Activated naive CD8-positive, alpha-beta T cell treated with anti-CD3 and anti-CD28 coated beads, Interleukin-2, amount 10 ng/mL, durations not matched to agents 7 days and 5 days (primary cell): ENCODE measurements at places on chromosomes 6 and 20.

DNA sequence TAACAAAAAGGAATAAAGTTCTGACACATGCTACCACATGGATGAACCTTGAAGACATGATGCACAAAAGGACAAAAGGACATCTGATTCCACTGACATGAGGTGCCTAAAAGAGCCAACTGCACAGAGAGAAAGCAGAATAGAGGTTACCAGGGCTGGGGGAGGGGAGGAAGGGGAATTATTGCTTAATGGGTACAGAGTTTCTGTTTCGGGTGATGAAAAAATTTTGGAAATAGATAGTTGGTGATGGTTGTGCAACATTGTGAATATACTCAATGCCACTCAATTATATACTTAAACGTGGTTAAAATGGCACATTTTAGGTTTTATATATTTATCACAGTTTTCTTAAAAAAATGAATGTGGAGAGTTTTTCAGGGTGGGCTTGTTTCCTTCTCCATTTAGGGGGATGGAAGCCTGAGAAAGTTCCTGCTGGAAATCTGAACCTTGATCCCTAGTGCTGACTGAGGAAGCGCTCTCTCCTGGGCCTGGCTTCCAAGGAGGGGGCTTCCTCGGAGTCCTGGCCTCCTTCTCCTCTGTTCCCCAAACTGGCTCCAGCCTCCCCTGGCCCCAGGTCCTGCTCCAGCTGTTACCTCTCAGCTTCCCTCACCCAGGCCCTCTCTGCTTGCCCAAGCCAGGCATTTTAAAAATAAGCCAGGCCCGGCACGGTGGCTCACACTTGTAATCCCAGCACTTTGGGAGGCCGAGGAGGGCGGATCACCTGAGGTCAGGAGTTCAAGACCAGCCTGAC is 79.2 kb downstream of the NOL4L start:
- no peak overlapping the region for H3K4me3 ChIP-seq
- peaks cover 20% of the 10 kb centered on the region for H3K36me3 ChIP-seq
- no peaks in the 10 kb centered on the region for H3K27me3 ChIP-seq
- peaks cover 38% of the 10 kb centered on the region for H3K4me1 ChIP-seq
- DNase-seq, result no peak
- H3K27ac ChIP-seq, result no peak overlapping the region

DNA sequence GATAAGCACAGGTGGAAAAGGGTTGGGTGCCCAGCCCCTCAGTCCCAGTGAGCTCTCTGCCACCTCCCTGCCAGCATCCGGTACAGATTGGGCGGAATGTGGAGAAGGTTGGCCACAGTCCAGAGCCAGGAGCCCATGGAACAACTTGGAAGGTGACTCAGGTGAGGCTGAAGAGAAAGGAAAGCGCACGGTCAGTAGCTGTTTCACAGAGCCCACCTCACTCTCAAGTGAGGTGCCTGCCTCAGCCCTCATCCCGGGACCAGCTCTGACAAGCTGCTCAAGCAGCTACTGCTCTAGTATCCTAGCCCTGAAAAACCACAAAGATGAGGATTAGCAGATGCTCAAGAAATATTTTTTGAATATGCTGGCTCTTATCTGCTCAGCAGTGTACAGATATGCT is 1.1 kb upstream of the MMP24OS start:
- DNase-seq, result no peak
- H3K27ac ChIP-seq, result peak overlapping the region; percentile 93
- peaks cover 17% of the 10 kb centered on the region for H3K36me3 ChIP-seq

GRCh38 chr6:92806254-92806653 is 613.1 kb downstream of the EPHA7 start:
- no peak overlapping the region for H3K27ac ChIP-seq
- no peaks in the 10 kb centered on the region for H3K27me3 ChIP-seq
- no peaks in the 10 kb centered on the region for H3K36me3 ChIP-seq
- no peaks in the 10 kb centered on the region for H3K4me1 ChIP-seq

- no peaks in the 10 kb centered on the region for H3K36me3 ChIP-seq
- H3K27ac ChIP-seq, result no peak overlapping the region
- no peak overlapping the region for H3K4me3 ChIP-seq
- no peaks in the 10 kb centered on the region for H3K27me3 ChIP-seq
These were observed 35.7 kb downstream of the RRBP1 start for GRCh38 chr20:17646209-17646960.

DNA sequence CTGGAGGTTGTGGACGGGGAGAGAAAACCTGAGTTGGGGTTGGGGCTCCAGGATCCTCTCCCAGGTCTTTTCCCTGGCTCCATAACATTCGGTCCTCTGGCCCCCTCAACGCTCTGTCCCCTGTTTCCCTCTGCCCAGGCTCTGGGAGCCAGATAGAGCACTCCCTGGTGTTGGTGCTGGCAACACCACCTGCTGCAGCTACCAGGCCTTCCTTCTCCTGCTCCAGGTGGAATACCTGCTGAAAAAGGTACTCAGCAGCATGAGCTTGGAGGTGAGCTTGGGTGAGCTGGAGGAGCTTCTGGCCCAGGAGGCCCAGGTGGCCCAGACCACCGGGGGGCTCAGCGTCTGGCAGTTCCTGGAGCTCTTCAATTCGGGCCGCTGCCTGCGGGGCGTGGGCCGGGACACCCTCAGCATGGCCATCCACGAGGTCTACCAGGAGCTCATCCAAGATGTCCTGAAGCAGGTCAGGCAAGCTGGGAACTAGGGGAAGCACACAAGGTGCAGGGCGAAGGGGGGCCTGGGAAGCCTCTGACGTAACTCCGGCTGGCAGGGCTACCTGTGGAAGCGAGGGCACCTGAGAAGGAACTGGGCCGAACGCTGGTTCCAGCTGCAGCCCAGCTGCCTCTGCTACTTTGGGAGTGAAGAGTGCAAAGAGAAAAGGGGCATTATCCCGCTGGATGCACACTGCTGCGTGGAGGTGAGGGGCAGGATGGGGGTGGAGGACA is 14.6 kb downstream of the DEF6 start:
- H3K27ac ChIP-seq, result peak overlapping the region; percentile 97
- H3K4me1 ChIP-seq, result peaks cover 61% of the 10 kb centered on the region
- DNase-seq, result no peak
- H3K36me3 ChIP-seq, result peaks cover 57% of the 10 kb centered on the region
- no peaks in the 10 kb centered on the region for H3K27me3 ChIP-seq

GRCh38 chr20:33438481-33438880 is 5.1 kb downstream of the SNTA1 start:
- H3K36me3 ChIP-seq, result peaks cover 3% of the 10 kb centered on the region
- no peak overlapping the region for H3K27ac ChIP-seq
- H3K4me1 ChIP-seq, result peaks cover 4% of the 10 kb centered on the region
- H3K4me3 ChIP-seq, result no peak overlapping the region
- peaks cover 7% of the 10 kb centered on the region for H3K27me3 ChIP-seq

- peaks cover 20% of the 10 kb centered on the region for H3K4me1 ChIP-seq
- no peaks in the 10 kb centered on the region for H3K36me3 ChIP-seq
- no peak overlapping the region for H3K4me3 ChIP-seq
- no peak overlapping the region for H3K27ac ChIP-seq
- DNase-seq, result no peak
- no peaks in the 10 kb centered on the region for H3K27me3 ChIP-seq
These were observed 9.3 kb downstream of the TAF4 start for GRCh38 chr20:62056377-62056776.

DNA sequence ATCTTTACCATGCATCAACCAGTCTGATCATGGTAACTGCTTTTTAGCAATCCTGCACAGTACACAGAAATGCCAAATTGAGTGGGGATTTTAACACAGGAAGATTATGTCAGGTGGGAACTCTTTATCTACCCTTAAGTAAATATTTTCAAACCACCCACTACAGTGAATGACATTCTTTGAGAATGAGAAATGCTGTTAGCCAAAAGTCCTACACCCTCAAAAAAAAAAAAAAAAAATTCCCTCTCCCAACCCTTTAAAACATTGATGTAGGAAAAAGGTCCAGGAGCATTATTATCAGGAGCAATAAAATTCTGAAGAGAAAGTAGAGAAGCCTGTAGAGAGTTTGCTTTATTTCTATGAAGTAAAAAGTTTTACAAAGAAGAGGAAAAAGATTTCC is 307.2 kb upstream of the THEMIS start:
- no peaks in the 10 kb centered on the region for H3K27me3 ChIP-seq
- H3K4me3 ChIP-seq, result no peak overlapping the region
- DNase-seq, result no peak
- H3K27ac ChIP-seq, result no peak overlapping the region
- peaks cover 4% of the 10 kb centered on the region for H3K36me3 ChIP-seq

DNA sequence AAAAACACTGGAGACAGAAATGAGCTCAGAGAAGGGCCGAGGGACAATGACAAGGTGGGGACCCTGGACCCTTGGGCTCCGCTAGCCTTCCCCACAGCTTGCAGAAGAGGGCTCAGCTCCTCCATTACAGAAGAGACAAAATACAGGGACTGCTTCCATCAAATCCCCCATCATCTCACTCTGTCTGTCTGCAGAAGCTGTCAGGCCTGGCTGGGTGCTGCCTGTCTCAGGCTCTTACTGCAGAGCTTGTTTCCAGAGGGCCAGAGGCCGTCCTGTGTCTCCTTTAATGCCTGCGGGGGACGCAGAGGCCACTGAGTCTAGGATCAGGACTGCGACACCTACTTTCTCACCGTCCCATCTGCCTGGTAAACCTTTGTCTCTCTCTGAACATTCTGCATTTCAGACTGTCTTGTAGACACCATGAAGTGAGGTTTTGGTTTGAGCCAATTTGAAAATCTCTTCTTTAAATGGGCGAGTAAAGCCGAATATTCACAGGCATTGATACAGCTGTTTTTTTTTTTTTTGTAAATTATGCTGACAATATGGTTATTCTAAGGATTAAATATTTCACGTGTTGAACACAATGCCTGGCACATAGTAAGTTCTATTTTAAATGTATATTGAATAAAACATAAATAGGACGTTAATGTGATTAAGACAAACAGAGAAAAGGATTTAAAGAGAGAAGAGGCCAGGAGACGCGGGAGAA is 28.3 kb downstream of the RNASET2 start:
- H3K4me3 ChIP-seq, result no peak overlapping the region
- no peak for DNase-seq
- no peak overlapping the region for H3K27ac ChIP-seq
- peaks cover 4% of the 10 kb centered on the region for H3K4me1 ChIP-seq
- no peaks in the 10 kb centered on the region for H3K27me3 ChIP-seq
- peaks cover 7% of the 10 kb centered on the region for H3K36me3 ChIP-seq

GRCh38 chr20:18956890-18957289 is 143.3 kb downstream of the SCP2D1 start:
- no peaks in the 10 kb centered on the region for H3K4me1 ChIP-seq
- peaks cover 5% of the 10 kb centered on the region for H3K27me3 ChIP-seq
- no peak overlapping the region for H3K27ac ChIP-seq
- H3K36me3 ChIP-seq, result no peaks in the 10 kb centered on the region
- no peak for DNase-seq

DNA sequence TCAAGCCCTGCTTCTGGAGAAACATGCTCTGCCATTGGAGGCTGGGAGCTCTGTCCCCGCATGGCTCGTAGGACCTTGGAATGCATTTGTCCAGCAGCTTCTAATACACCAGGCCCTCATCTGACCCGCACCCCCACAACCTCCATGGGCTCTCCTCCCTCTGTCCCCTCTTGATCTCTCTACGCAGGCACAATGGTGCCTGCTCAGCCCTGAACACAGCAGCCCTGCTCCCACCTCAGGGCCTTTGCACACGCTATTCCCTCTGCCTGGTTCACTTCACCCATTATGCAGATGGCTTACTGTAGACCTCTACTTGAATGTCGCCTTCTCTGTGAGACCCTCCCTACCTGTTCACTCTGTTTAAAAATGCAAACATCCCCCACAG is 27.0 kb upstream of the PTGIS start:
- H3K36me3 ChIP-seq, result peaks cover 28% of the 10 kb centered on the region
- no peaks in the 10 kb centered on the region for H3K27me3 ChIP-seq
- no peak for DNase-seq
- H3K4me3 ChIP-seq, result peak overlapping the region; percentile 76
- H3K27ac ChIP-seq, result peak overlapping the region; percentile 97

DNA sequence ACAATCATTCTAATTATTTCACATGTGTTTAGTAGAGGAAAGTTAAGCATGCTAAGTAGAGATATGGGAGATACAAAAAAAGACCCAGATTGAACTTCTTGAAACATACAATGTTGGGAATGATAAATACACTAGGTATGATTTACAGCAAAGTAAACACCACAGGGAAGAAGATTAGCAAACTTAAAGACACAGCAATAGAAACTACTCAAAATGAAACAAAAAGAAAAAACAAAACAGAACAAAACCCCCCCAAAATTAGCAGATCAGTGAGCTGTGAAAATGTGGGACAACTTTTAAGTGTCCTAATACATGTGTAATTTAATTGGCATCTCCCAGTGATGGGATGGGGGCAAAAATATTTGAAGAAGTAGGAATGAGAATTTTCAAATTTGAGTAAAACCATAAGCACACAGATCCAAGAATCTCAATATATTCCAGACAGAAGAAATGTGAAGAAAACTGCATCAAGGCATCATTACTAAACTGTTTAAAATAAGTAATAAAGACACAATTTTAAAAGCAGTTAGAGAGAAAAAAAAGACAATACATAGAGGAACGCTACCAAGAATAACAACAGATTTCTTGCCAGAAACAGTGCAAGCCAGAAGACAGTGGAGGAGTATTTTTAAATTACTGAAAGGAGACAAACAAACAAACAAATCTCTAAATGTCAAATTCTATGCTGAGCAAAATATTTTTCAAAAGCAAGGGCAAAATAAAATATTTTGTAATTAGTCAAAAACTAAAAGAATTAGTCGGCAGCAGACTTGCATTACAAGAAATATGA is 473.7 kb downstream of the QKI start:
- H3K4me3 ChIP-seq, result no peak overlapping the region
- no peaks in the 10 kb centered on the region for H3K36me3 ChIP-seq

DNA sequence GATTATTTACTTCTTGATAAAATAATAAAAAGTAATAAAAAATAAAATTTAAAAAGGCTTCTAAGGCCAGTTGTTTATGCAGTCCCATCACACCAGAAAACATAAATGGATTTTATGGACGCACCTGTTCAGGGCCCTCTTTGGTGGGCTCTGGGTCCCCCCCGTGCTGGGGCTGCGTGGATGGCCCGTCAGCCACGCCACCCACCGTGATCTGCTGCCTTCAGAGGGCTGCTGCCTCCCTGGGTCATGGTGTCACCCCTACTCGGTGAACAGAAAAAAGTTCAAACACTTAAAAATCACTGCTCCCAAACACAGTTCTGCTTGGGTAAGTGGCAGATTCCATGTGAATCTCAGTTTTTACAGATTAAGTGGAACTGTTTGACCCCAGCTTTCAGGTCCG is 447.6 kb upstream of the AGPAT4 start:
- no peak for DNase-seq
- H3K27ac ChIP-seq, result no peak overlapping the region
- H3K27me3 ChIP-seq, result no peaks in the 10 kb centered on the region
- no peaks in the 10 kb centered on the region for H3K36me3 ChIP-seq
- H3K4me3 ChIP-seq, result no peak overlapping the region
- no peaks in the 10 kb centered on the region for H3K4me1 ChIP-seq
